ENCODE measurements at places on chromosomes 16 and 17. TPM values are rescaled to one million over a fixed set of nuclear protein-coding genes. Genes with fewer than 3 reads are reported as not detected.

DNA sequence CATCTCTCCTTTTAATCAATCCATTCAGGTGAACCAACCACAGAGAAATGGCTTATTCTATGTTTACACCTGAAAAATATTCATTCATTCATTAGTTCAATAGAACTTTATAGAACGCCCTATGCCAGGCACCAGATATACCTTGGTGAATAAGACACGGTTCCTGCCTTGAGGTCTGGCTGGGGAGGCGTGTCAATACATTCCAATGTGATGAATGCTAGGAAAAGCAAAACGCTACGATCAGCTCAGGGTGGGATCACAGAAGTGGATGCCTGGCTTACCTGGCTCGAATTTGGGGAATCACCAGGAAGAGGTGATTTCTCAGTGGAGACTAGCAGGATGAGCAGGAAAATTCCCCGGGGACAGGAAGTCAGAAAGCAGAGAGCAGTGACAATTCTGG lies 17.5 kb upstream of the WFIKKN2 start:
- no peak for DNase-seq

Gene PRCD
- total RNA-seq = 7.7 TPM

DNA sequence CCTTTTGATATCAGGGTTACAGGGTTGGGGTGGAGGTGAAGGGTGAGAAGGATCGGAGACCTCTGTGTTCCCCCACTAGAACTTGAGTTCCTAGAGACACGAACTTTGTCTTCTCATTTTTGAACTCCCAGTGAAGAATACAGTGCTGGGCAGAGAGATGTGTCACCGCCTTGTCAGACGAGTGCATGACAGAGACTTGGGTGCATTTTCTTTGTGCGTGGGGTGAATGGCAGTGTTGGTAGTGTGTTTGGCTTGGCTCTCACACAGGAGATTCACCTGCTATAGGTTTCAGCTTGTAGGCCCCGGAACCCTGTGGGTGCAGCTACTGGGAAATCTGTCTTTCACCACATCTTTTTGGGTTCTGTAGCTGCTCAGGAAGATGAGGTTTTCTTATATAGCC lies 40.0 kb upstream of the CCR7 start:
- DNase-seq = no peak

GRCh38 chr16:19003935-19004334 lies 20.2 kb downstream of the TMC7 start:
- DNase-seq = no peak

- DNase-seq = no peak
Measured at GRCh38 chr16:78664811-78665772, 565.6 kb downstream of the WWOX start.

Gene KRT33A
- not detected for total RNA-seq

- DNase-seq = no peak
Measured at GRCh38 chr16:54246454-54246821, 40.1 kb downstream of the IRX3 start.

GRCh38 chr17:49277638-49278037 lies 47.1 kb upstream of the PHOSPHO1 start:
- DNase-seq = no peak

- DNase-seq = no peak
Measured at GRCh38 chr17:78675836-78676235, 98.6 kb upstream of the DNAH17 start.

DNA sequence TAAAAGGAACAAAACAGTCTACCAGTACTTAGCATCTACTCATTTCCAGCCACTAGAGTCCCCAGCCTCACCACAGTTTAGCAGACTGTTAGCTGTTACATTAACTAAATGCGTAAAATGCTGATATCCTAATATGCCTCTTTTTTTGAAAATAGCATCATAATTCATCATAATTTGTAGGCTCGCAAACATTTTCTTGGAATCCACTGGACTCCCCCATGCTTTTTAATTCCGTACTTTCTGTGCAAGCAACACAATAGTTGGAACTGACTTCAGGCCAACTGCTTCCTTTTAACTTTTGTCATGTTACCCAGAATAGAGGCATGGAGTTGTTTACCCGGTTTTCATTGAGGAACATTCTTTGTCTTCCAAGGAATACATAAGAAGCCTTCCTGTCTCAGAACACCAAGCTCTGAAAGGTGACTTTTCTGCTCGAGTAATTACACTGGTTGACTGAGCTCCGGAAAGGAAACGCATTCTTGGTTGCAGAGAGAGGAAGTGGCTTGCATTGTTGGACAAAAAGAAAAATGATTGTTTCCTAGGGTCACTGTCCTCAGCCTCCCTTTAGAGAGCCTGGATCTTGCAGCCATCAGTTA lies 30.9 kb upstream of the SEC14L1 start:
- no peak for DNase-seq

- DNase-seq = no peak
Measured at GRCh38 chr17:39740357-39741111, 2.8 kb downstream of the GRB7 start.

GRCh38 chr17:40099619-40100418 lies 570 bp downstream of the NR1D1 start:
- no peak for DNase-seq

DNA sequence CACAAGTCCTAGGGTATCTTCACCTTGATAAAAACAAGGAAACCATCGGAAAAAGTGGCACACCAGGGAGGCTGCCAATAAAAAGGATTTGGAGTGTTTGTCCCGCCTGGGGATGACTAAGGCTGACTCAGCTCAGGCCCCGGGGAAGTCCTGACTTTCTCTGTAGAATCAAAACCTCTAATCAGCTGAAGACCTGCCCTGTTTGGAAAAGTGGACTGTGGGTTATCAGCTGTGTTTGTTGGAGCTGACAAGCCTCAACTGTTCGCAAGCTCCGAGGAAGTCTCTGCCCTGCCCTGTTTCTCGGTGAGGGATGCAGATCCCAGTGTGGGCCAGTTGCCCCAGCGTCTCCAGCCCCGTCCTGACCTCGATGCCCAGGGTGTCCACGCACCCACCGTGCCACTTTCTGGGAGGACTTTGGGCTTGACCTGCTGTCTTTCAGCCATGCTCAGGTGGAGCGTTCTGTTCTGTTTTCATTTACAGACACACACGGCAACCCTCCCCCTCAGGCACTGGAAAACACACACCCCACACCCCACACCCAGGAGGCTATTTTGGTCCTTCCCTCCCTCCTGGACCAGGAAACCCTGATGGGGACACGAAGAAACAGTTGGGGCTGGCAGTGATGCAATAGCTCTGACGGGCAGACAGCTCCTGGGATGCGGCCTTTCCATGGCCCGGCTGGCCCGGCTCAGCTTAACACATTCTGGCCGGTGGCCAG lies 27.6 kb upstream of the PITPNA start:
- DNase-seq = peak; percentile 89

Gene MILR1
- 5.0 TPM for total RNA-seq

GRCh38 chr16:52465711-52466267 lies 81.2 kb downstream of the TOX3 start:
- DNase-seq = no peak

Gene STAT5A
- 38.1 TPM for total RNA-seq

Gene HOXB4
- 0.31 TPM for total RNA-seq

- no peak for DNase-seq
Measured at GRCh38 chr17:6981426-6981825, 14.4 kb upstream of the ALOX12 start.

GRCh38 chr17:38417210-38417951 lies 10.9 kb upstream of the ARHGAP23 start:
- DNase-seq = no peak

GRCh38 chr16:1084971-1085370 lies 11.1 kb downstream of the C1QTNF8 start:
- DNase-seq = no peak

Gene CDH5
- 80.0 TPM for total RNA-seq

DNA sequence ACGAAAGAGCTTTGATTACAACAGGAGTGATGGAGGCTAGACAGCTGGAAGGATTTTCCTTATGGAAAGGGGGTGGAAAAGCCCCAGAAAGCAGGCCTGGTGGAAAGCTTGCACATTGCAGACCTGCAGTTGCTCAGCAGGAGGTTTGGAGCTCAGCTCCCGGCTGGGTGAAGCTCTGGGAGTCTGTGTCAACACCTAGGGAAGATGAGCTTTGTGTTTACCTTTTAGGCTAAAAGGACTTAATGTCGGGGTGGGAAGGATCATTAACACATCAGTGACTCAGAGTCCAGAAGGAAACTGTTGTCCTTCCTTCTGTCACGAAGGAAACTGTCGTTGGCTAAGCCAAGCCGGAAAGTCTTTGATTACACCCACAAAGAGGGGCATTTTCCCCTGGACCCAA lies 48.2 kb downstream of the RAP1GAP2 start:
- DNase-seq = no peak

GRCh38 chr16:89201439-89202377 lies 1.4 kb upstream of the SLC22A31 start:
- DNase-seq = peak; percentile 80

- DNase-seq = no peak
Measured at GRCh38 chr16:77541165-77541564, 106.3 kb upstream of the ADAMTS18 start.

DNA sequence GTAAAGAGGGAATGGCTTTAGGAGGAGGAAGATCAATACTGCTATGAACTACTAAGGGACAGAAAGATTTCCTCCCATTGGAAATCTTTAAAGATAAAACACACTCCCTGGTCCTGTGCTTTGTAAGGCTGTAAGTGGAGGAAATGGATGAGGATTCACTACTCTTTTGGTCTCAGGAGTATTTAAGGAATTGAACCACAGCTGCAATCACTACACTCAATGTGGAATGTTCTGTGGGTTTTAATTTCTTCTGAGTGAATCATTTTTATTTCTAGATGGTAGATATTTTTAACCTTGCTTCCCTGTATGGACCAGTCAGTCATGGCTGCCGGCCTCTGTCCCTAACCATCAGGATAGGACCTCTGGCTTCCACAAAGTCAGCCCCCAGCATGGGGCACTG lies 65.6 kb downstream of the SDR42E1 start:
- no peak for DNase-seq

DNA sequence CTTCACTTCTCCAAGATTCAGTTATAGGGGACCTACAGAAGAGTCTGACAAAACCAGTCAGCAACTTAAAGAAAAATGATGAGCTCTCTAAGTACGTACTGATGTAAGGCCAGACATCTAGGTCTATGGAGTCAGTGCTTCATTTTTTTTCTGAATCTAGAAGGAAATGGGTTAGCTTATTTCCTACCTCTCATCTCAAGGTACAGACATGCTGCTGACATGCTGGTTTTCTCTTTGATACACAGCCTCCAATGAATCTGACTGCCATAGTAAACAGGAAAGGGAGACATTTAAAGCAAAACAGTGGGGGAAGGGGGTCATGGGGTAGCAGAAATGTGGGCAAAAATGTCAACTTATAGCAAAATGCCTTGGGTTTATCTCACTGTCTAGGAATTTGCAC lies 16.4 kb downstream of the CDR2 start:
- no peak for DNase-seq

- DNase-seq = no peak
Measured at GRCh38 chr16:15601212-15601879, 41.6 kb downstream of the MARF1 start.

DNA sequence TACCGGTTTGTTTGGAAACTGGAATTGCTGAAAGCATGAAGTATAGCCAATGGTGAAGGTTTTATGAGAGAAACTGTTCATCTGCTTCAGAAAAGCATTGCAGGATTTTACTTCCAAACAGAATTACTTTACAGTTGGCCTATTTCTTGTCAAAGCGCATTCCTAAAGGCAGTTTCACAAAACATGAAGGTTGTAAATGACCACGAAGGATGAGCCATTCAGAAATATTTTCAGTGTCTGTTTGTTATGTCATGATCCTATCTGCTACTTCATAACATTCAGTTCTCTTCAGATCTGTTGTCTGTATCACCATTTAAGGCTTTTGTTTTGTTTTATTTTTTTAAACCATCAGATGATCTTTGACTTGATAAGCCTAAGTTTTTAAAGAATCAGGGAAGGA lies 45.7 kb downstream of the AATF start:
- DNase-seq = no peak

GRCh38 chr17:74374858-74375257 lies 7.6 kb downstream of the GPR142 start:
- DNase-seq = no peak

DNA sequence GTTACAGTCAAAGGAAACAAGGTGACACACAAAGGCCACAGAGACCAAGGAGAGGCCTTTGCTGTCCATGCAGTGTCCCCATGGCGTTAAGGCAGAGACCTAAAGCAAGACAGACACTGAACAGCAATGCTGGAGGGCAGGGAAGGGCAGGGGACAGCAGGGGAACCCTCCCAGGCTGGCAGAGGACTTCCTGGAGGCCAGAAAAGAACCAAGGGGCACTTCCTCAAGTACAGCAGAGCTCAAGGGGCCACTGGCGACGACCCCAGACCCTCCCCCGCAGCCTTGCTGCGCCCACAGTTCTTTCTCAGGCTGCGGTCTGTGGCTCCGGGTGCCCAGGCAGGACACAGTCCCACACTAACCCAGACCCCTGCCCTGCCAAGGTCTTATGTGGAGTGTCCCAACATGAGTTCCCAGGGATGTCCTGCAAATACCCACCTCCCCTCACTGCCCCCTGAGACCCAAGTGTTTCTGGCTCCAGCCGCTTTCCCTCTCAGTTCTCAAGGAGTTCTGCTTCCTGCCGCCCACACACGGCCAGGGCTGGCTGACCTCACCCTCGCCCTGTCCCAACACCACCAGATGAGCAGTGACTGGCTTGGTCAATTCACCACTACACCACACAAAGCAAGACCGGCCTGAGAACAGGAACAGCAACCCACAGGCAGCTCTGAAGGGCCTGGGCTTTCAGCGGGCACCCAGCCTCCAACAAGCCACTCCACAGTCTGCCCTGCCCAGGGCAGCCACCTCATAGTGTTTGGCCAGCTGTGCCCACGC lies 4.2 kb downstream of the CLCN7 start:
- DNase-seq = no peak

Gene SLC6A2
- not detected for total RNA-seq

GRCh38 chr17:28166478-28166877 lies 124.0 kb downstream of the NLK start:
- no peak for DNase-seq

DNA sequence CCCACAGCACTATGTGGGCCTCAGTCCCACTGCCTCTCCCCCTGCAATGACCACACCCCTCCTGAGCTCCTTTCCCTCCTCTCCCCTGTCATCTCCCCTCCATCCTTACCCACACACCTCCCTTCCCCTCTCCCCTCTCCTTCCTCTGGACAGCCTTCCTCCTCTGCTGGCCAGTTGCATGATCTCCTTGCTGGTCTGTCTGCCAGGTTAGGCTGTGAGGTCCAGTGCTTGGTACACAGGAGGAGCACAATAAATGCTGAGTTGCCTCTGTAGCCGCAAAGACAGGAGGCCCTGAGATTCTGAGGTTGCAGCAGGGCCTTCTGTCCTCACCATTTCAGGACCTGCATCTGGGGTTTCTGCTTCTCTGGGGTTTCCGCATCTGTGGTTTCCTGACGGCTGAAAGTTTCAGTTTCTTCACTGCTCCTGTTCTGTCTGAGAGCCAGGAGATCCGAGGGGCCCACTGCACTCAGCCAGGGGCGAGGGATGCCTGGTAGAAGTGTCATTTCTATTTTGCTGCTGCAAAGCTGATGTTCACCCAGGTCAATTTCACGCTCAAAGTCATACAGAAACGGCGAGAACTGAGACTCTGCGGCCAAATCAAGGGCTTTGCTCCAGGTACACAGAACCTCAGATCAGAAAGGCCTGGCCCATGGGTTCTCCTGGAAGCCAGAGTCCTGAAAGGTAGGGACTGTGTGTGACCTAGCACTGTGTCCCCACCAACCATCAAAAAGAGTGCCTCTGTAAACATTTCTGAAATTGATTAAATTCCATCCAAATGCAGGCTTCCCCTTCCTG lies 4.6 kb upstream of the SLC12A3 start:
- DNase-seq = no peak

GRCh38 chr17:60303406-60304099 lies 88.4 kb downstream of the USP32 start:
- no peak for DNase-seq

Gene CLEC19A
- total RNA-seq = not detected

Gene HSD11B2
- total RNA-seq = not detected

- no peak for DNase-seq
Measured at GRCh38 chr17:58822148-58823050, 66.7 kb downstream of the PPM1E start.

Measured in left cardiac atrium (tissue), 4 donors.